ENCODE measurements at places on chromosomes 3 and 15. TPM values are rescaled to one million over a fixed set of nuclear protein-coding genes. Genes with fewer than 3 reads are reported as not detected.

- no peaks in the 10 kb centered on the region for H3K27me3 ChIP-seq
- DNase-seq: no peak
- H3K4me1 ChIP-seq: no peaks in the 10 kb centered on the region
- H3K27ac ChIP-seq: no peak overlapping the region
- no peaks in the 10 kb centered on the region for H3K36me3 ChIP-seq
Observed at GRCh38 chr3:159266779-159267178, 464.9 kb downstream of the MFSD1 start.

DNA sequence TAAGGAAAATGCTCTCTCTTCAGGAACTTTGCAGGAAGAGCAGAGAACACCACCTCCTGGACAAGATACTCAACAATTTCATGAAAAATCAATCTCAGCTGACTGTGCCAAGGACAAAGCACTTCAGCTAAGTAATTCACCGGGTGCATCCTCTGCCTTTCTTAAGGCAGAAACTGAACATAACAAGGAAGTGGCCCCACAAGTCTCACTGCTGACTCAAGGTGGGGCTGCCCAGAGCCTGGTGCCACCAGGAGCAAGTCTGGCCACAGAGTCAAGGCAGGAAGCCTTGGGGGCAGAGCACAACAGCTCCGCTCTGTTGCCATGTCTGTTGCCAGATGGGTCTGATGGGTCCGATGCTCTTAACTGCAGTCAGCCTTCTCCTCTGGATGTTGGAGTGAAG lies 200.5 kb downstream of the AKAP13 start:
- no peak overlapping the region for H3K4me3 ChIP-seq
- peak overlapping the region; percentile 82 for H3K27ac ChIP-seq
- H3K27me3 ChIP-seq: no peaks in the 10 kb centered on the region
- H3K4me1 ChIP-seq: peaks cover 58% of the 10 kb centered on the region
- DNase-seq: no peak
- H3K36me3 ChIP-seq: peaks cover 9% of the 10 kb centered on the region

The POLQ gene
- 14.5 TPM for total RNA-seq

- no peaks in the 10 kb centered on the region for H3K27me3 ChIP-seq
- no peak for DNase-seq
- no peak overlapping the region for H3K27ac ChIP-seq
- no peaks in the 10 kb centered on the region for H3K36me3 ChIP-seq
- no peaks in the 10 kb centered on the region for H3K4me1 ChIP-seq
Observed at GRCh38 chr3:172844428-172844827, 93.9 kb downstream of the ECT2 start.

The GADL1 gene
- not detected for total RNA-seq

DNA sequence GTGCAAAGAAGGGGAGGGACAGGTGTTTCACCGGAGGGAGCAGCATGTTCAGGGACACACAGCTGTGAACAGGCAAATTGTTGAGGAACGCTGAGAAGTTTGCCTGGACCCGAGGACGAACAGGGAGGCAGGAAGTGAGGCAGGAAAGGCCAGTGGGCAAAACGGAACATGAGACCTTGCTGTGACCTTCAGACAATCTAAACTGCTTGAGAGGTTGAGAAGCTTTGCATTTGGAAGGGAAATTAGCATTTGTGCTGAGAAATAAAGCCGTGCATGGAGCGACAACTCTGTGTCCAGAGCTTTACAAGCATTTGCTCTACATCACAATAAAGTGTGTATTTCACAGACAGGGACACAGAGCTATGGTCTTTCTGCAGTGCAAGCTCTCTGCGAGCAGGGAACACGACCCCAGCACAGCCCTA lies 47.9 kb downstream of the CDC25A start:
- no peaks in the 10 kb centered on the region for H3K36me3 ChIP-seq
- peaks cover 4% of the 10 kb centered on the region for H3K4me1 ChIP-seq
- H3K27me3 ChIP-seq: no peaks in the 10 kb centered on the region
- H3K4me3 ChIP-seq: no peak overlapping the region
- H3K27ac ChIP-seq: no peak overlapping the region
